HuH-7 (cell line): ENCODE measurements at places on chromosomes 12 and 14.

DNA sequence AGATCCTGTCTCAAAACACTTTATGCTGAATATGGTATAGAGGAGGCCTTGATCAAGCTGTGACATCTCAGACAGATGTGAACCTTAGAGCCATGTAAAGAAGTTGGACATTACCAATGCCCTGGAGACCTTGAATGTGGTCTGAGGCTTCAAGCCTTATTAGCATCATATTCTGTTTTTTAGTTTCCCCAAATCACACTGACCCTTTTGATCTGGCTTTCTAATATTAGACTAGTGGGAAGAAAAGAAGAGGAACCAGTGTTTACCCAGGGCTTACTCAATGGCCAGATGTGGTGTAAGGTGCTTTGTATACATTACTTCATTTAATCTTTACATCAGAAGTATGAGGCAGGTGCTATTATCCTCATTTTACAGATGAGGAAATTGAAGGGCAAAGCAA lies 10.6 kb upstream of the TBPL2 start:
- no peak for DNase-seq

GRCh38 chr12:48814262-48815125 lies 3.8 kb upstream of the CACNB3 start:
- peak; percentile 92 for DNase-seq

DNA sequence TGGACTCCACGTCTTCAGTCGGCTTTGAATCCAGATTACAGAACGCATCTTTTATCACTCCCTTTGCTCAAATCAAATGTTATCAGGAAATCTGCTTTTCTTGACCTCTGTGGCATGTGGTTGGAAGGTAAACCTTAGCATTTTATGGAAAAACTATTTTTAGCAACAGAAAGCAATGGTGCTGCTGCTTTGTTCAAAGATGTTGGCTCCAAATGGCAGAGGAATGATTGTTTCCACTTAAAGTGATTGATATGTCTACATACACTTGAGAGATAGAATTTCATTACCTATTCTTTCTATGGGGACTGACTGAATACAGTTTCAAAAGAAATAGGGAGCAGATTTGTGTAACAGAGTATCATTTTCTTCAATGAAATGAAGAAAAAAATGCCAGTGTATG lies 761.2 kb downstream of the NOVA1 start:
- no peak for DNase-seq

DNA sequence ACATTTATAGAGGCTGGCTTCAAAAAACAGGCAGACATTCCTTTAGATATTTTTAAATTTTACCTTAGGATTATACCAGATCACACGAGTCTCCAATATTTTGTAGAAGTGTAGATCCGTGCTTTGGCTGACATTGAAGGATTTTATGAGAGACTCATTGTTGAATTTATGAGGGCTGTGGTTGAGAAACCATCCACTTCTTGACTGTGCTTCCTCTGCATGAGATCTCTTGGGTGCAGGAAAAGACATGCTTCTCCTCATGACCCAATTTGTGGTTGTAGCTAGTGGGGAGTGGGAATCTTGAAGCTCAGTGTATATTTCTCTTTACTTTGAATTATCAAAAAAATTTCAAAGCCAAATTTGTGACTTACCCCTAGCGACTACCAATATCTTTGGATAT lies 36.7 kb upstream of the NKX2-8 start:
- no peak for DNase-seq

DNA sequence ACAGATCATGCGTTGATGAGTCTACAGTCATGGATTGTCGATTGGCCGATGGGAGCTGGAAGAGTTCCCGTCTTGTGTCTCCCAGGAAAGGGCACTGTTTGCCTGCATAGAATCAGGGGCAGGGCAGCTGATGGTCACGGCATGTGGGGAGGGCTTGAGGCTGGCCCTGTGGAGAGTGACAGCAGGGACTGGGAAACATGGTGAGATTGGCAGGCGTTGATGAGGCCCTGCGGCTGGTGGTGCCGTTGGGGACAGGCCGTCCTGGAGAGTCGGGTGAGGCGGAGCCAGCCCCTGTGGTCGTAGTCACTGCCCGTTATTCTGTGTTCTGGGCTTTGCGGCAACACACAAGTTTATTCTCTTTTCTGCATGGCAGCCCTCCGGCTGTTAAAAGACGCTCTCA lies 52.9 kb downstream of the TECPR2 start:
- no peak for DNase-seq

GRCh38 chr14:60648934-60649874 lies at the start of gene SIX1:
TSS of gene SIX1 (minus strand) at chr14:60649477. CDS start at chr14:60649189, 288 bp downstream.
- peak; percentile 99 for DNase-seq

- DNase-seq = no peak
Observed at GRCh38 chr14:61489932-61490331, 168.6 kb downstream of the PRKCH start.

GRCh38 chr14:91158091-91158790 lies 44.4 kb downstream of the DGLUCY start:
- no peak for DNase-seq

DNA sequence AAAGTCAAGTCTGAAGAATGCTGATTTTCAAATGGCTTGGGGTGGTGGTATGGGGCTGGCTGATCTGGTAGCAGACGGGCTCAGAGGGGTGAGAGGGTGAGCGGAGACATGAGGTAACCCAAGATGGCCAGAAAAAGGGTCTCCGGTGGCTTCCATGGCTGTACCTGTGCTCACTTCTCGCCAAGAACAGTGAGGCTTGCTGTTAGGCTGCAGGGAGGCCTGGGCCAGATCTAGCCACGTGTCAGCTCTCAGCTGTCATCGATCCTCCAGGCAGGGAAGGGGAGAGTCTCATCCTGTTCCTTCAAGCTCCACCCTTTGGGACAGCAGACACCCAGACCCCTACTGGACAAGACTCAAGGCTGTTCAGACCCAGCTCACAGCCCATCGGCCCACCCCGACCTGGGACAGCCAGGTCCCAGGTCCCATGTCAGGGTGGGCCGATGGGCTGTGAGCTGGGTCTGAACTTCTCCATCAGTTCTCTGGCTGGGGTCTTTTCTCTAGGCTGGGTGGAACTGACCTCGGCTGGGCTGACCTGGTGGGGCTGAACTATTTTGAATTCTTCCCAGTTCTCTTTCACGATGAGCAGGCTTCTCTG lies 9.0 kb downstream of the LRTM2 start:
- no peak for DNase-seq

DNA sequence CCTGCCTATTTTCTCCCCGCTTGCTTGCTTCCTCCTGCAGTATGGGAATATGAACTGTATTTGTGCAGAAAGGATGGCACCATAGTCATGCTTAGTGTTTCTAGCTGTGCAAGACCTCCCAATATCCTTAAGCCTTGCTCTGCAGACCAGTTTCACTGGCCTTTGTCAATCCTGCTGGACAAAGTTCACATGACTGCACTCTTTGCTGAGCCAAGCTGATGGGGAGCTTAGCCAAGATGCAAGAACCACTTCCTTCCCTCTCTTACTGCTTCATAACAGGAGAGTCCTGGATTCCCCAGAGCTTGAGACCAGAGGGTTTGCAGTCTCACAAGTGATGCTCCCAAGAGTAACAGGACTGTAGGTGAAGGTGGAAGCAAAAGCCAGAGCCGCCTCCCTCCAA lies 3.8 kb downstream of the ASIC1 start:
- DNase-seq = no peak

DNA sequence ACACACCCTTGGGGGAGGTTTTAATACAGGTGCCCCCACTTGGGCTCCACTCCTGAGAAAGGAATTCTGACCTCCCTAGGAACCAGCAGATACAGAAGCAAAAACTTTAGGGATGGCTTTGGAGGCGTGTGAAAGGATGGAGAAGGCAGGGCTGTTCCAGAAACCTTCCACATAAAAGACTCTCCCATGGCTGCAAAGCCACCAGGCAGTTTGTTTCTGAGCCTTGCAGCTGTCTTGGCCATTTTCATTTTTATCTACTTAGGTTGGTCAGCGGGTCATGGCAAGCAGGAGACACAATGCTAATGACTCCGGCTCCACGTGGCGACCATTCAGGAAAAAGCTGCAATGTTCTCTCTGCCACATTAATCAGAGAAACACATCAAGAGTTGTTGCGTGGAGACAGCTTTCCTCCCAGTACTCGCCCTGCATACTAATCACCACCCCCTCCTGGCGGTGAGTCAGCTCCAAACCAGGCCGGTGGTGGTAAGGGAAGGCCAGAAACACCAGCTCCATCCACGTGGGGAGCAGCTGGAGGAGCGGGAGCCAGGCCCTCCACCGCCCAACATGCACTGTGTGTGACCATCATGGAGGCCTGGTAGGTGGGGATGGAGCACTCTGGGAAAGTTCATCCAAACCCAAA lies 30.9 kb upstream of the IRF2BPL start:
- DNase-seq = no peak

DNA sequence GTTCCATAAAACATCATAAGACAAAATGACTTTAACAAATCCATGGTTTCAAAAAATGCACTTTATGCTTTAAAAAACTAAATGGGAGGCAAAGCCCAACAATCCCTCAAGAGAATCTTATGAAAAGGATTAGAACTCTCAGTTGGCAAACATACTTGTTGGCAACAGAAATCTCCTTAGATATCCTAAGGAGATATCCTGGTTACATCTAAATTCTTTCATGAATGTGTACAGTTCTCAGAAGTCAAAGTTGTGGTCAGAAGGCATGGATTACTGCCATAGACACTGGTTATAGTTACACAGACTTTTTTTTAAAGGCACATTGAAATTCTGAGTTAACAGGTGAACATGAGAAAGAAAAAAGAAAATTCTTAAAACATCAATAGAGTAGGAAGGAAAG lies 17.5 kb upstream of the ISM2 start:
- no peak for DNase-seq

- DNase-seq = no peak
Observed at GRCh38 chr12:106119301-106119700, 19.5 kb downstream of the NUAK1 start.

- no peak for DNase-seq
Observed at GRCh38 chr12:18923721-18924120, 185.8 kb downstream of the CAPZA3 start.

- DNase-seq = no peak
Observed at GRCh38 chr12:76533331-76533730, 26.2 kb downstream of the OSBPL8 start.

DNA sequence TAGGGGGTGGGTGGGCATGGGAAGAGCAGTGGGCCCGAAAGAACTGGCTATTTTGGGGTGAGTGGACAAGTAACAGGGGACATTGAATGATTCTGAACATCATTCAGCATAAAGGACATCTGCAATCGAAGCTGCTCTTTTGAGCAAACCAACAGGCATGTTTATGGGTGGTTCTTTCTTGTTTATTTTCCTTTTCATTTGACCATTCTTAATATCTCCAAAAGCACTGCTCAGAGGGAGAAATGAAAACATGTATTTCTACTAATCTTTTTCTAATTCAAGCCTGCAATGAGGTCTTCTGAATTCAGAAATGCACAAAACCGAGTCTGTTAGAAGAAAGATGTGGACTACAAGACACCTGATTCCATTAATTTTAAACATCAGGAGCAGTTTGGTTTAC lies 54.0 kb downstream of the NUAK1 start:
- no peak for DNase-seq

DNA sequence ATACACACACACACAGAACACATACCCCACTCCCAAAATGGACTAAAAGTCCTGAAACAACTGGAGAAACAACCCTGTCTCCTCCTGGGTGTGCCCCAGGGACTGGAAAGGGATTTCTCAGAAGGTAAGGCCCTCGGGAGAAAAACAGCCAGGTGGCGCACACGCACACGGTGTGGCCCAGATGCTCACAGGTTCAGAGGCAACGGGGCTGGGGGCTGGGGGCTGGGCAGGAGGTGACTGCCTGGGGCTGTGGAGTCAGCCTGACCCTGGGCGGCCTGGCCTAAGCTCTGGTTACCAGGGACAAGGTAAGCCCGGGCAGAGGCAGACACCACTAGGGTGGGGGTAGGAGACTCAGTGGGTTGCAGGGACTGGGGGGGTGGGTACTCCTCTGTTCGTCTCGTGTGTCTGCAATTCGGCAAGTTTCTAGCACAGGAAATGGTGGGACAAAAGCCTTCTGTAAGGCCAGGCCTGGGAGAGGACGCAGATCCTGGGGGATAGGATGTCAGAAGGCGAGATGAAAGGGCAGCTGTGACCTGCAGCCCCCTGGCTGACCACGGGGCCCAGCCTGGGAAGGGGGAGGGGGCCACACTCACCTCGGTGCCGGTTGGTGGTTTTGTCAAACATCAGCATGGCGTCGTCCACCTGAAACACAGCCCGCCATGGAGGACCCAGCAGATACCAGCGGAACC lies 10.4 kb downstream of the MSI1 start:
- no peak for DNase-seq

DNA sequence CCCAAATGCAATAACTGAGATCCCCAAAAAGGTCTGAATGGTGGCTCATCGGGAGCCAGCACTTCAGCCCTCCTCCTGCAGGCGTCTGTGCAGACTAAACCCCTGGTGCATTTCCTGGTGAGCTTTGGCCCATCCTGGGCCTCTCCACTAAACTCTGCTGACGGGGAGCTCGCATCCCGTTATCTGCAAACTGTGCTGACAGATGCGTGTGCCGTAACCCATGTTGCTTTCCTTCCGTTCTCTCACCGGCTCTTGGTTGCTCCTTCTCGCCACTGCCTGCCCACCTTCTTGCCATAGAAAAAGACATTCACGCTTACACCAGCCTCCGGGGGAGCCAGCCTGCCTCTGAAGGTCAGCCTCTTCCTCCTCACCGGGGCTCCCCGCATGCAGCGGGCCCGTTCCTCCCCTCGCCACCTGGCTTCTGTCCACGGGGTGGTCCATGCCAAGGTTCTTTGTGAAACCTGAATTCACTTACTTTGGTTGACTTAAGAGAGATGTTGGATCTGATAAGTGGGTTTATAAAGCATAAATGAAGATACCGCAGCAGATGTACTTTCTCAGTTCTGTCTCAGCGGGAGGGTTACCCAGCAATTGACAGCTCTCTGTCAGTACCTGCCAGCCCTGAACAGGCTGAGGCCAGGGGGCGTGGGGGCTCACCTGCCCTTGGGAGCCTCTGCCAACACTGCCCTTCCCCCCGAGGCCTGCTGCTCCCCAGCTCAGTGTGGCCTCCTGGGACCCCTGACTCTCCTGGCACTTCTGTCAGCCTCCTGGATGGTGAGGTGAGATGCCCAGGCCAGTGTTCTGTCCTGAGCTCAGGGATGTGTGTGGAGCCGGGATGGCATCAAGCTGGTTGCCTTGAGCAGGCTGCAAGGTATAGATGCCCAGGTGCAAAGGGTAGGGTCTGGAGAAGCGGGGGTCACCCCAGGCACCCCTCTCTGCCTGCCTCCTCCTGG lies 14.2 kb downstream of the ZFYVE21 start:
- DNase-seq = no peak

GRCh38 chr12:69342421-69342820 lies 5.8 kb upstream of the LYZ start:
- no peak for DNase-seq

GRCh38 chr12:87274594-87275245 lies 754.5 kb downstream of the C12orf50 start:
- DNase-seq = peak; percentile 15

GRCh38 chr14:73895939-73896338 lies 9.3 kb downstream of the ZNF410 start:
- DNase-seq = no peak

DNA sequence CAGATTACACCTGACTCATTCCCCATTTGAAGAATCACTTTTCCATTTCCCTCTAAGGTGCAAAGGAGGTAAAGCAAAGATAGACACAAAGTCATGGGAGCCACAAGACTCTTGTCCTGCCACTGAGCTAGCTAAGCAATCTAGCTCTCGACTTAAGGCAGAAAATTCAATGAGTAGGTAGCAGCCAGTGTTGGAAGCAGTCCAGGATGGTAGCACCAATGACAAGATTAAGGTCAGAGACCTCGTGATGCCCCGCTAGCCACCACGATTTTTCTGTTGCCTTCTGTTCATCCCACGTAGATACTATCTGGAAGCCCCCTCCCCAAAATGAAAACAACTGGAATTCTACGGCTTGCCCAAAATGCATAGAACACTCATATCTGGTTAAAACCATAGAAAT lies 1.4 kb downstream of the VAMP1 start:
- DNase-seq = no peak
